ENCODE measurements at places on chromosomes 11 and 22.
A peak's percentile ranks its signal among the peaks of the same experiment; 100 is the strongest.

- no peak for DNase-seq
Measured at GRCh38 chr11:63641727-63642126, 27.5 kb upstream of the PLAAT3 start.

DNA sequence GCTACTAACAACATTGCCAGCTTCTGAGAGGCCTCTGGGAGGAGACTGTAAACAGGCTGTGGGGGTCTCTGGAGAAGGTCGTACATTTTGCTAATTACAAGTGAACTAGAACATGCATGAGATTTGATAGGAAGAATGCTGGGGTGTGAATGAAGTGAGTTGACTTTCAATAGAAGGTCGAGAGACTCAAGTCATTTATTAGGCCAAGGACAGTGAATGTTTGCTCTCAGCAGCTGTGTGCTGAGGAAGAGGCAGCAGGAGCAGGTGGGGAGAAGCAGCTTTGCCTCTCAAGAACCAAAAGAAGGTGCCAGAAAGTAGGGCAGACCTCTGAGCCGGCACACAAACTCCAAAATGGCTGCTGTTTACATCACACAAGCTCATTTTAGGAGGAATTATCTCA lies 91.7 kb downstream of the PIWIL4 start:
- no peak for DNase-seq

GRCh38 chr11:94639901-94640721 lies 72.9 kb downstream of the PIWIL4 start:
- DNase-seq: no peak

GRCh38 chr11:94558468-94558867 lies 8.7 kb upstream of the PIWIL4 start:
- no peak for DNase-seq

DNA sequence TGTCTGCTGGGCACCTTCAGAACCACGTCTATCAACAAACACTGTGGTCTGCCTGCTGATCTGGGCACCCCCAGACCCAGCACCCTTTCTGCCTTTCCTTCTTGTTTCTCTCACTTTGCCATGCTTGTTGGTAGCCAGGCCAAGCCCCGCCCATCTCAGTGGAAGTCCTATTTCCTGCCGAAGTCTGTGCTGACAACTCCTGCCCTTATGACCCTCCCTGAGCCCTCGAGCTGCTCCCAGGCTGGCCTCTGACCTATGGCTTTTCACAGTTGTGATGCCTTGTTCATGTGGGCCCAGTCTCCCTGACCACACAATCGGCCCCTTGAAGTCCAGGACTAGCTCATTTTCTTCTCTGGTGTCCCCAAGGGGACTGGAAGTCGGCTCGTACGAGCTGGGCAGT lies 132.1 kb downstream of the DSCAML1 start:
- DNase-seq: no peak

DNA sequence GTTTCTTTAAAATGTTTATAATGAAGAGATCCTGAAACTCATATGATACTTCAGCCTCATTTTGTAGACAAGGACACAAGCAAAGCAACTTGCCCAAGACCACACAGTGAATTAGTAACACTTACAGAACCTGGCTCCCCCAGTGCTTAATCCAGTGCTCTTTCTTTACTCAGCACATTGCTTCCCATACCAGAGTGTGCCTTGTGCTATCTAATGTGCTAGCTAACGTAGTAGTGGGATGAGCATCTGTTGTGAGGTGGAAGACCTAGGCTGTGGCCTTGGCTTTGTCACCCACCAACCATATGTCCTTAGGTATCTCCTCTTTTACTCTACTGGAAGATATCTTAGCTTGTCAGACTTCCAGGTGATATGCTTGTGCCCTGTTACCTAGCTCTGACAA lies 5.1 kb downstream of the SPCS2 start:
- DNase-seq: no peak

DNA sequence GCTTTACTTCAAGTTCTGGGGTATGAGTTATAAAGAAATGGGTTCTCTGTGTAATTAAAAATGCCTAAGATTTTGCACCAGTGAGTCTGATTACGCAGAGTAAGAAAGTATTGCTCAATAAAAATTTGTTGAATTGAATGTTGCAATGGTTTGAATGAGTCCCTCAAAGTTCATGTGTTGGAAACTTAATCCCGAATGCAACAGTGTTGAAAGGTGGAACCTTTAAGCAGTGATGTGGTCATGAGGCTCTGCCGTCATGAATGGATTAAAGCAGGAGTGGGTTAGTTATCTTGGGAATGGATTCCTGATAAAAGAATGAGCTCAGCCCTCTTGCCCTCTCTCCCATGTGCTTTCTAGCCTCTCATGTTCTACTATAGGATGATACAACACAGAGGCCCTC lies 52.6 kb upstream of the SESN3 start:
- DNase-seq: no peak

DNA sequence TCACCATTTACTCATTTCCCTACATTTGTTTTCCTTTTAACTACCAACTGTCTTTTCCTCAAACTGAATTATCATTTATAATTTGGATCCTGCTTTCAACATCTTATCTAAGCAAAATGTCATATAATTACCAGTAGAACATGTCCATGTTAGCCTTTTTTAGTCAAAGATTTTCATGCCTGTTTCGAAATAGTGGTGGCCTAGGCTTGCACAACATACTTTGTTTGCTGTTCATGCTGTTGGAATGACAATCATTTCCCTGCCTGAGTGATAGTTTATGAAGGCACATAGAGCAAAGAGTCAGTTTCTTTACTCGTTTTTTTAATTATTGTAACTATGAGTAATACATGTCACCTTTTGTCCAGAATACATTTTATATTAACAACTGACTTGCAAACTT lies 144.3 kb upstream of the ANO3 start:
- no peak for DNase-seq

DNA sequence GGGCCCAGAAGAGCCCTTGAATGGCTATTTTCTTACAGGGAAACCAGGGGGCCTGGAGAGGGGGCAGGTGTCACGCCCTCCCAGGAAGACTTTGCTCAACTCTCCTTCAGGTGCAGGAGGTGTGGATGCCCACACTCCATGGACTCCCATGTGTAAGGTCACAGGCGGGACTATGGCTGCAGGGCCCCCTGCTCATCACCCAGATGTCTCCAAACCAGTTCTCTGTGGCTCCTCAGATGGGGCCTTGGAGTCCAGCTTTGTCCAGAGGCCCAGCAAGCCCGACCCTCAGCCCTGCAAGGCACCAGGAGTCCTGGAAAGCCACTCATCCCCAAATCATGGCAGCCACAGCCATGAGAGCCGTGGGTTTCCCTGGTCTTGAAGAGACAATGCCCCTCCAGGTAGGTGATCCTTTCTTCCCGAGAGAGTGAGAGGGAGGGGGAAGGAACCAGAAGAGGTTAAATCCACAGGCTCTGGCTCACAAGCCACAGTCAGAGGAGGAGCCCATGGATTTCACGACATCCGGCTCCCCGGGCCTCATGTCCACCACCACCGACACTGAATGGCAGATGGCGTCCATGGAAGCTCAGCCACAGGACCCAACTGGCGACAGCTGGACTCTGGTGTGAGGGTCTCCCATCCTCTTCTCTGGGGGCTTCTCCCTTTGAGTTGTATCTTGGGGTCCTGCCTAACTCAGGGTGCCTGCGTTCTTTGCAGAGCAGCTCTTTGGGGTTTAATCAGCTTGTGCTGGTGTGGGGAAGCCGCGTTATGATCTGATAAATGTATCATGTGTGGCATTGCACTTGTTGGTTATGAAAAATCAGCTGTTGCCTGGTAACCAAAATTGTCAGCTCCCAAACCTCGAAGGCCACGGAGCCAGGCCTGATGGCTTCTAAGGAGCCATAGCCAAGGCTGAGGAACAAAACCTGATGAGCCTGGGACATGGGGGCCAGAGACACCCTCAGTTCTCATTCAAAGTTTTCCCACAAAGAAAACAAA lies 620.4 kb downstream of the BRD1 start:
- no peak for DNase-seq

DNA sequence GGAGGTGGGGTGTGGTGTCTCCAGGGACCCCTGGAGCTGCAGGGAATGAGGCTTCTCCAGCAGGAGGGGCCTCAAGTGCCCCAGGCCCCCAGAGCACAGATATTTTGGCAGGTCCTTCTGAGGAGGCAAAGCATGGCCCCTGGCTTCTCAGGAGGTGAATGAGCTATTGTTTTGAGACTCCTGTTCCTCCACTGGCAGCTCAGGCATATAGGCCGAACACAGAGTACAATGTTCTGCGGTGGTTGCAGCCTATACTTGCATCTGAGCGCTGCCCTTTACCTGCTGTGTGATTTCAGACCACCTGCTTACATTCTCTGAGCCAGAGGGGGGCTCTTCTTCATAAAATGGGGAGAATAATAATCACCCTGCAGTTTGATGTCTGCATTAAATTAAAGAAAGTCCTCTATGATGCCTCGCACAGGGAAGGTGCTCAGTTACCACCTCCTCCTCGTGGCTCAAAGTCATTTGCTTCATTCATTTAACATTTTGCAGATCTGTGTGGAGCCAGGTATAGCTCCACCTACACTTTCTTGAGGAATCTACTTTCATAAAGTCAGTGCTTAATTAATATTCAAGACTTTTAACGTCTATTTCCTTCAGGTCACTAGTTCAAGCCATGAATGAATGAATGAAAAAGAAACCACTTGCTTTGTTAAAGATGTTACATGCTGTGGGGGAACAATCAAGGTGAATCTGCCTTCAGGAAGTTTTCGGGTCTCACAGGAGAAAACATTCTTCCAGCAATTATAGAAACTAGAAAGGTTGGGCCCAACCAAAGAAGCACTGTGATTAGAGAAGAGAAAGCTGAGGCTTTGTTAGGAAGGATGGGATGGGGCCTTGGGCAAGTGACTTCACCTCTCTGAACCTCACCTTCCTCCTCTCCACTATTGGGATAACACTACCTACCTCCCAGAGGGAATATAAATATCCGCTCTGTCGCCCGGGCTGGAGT lies 68.4 kb downstream of the ADAMTS15 start:
- DNase-seq: no peak

GRCh38 chr22:19974935-19975706 lies 33.5 kb upstream of the TXNRD2 start:
- DNase-seq: no peak

GRCh38 chr11:111189466-111189865 lies 56.1 kb upstream of the POU2AF2 start:
- DNase-seq: no peak

GRCh38 chr11:73710964-73711363 lies 49.9 kb downstream of the RAB6A start:
- no peak for DNase-seq

- no peak for DNase-seq
Measured at GRCh38 chr11:96097844-96098421, 174.0 kb upstream of the MTMR2 start.

GRCh38 chr22:28333088-28333487 lies 346.6 kb downstream of the TTC28 start:
- DNase-seq: no peak

GRCh38 chr11:74839446-74839845 lies 90.8 kb downstream of the RNF169 start:
- no peak for DNase-seq

GRCh38 chr11:88405853-88406252 lies 68.3 kb upstream of the CTSC start:
- DNase-seq: no peak

GRCh38 chr22:42307806-42308563 lies 37.5 kb upstream of the TCF20 start:
- DNase-seq: no peak

DNA sequence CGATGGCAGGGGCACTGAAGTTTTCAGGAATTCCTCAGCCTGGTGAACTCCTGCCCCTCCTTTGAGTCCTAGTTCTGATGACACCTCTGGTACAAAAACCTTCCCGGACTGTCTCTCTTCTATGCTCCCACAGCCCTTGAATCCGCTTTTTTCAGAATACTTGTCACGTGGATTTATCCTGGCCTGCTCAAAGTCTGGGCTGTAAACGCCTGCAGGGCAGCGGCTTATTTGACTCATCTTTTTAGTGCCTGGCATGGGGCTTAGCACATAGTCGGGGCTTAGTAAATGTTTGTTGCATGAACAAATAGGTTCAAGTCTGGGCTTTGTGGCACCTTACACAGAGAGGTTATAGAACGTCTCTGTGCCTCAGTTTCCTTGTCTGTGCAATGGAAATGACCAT lies 13.4 kb upstream of the KCNJ11 start:
- no peak for DNase-seq

DNA sequence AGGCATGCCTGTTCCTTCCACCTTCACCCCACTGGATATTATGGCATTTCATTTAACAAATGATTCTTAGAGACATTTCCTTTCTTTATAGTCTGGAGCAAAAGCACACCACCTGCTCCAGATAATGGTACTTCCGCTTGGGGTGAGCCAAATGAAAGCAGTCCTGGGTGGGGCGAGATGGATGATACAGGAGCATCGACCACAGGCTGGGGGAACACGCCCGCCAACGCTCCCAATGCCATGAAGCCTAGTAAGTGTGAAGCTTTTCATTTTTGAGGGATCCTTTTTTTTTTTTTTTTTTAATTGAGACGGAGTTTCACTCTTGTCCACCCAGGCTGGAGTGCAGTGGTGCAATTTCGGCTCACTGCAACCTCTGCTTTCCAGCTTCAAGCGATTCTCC lies 76.3 kb upstream of the ADSL start:
- DNase-seq: no peak

GRCh38 chr11:45076761-45077160 lies 69.7 kb upstream of the PRDM11 start:
- no peak for DNase-seq

- DNase-seq: no peak
Measured at GRCh38 chr11:119699227-119699626, 29.8 kb downstream of the NECTIN1 start.

DNA sequence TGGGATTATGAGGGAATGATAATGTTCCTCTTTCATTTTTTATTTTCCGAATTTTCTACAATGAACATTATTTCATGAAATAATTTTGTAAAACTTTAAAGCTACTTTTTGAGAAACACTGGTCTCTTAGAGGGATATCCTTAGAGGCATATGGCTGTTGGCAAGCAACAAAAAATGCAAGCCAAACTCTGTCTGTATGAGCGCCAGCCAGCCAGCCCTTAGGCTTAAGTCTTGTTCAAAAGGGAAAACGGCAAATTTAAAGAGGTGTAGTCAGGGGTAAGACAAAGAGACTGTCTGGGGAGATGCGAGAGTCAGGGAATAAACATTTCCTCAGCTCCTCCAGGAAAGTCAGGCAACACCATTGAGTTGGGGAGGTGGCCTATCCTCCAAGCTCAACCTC lies 22.5 kb downstream of the ASCC2 start:
- no peak for DNase-seq

DNA sequence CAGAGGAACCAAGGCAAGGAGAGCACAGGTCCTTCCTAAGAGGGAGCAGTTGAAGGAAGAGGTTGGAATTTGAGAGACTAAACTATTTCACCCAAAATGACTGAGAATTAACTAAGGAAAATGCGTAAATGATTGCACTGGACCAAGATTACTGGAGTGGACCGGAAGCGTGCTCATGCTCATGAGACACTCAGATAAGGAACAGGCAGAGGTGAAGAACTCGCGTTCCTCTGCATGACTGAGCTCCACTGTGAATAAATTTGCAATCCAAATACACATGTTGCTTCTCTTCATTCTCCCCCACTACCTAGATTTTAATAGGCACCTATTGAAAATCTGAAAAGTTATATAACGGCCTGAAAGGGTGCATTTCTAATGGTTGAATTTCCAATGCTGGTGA lies 207.0 kb downstream of the KIRREL3 start:
- no peak for DNase-seq

GRCh38 chr22:37211866-37212173 lies 457 bp downstream of the SSTR3 start:
- no peak for DNase-seq

GRCh38 chr22:22168190-22168940 lies 76.2 kb upstream of the VPREB1 start:
- DNase-seq: peak; percentile 18

Measured in stimulated activated CD4-positive, alpha-beta T cell treated with anti-CD3 and anti-CD28 coated beads, Interleukin-4, amount 100 ng/mL, for 24 hours (primary cell).